ENCODE measurements at places on chromosomes 5 and 9. TPM values are rescaled to one million over a fixed set of nuclear protein-coding genes. Genes with fewer than 3 reads are reported as not detected.
A peak's percentile ranks its signal among the peaks of the same experiment; 100 is the strongest.

DNA sequence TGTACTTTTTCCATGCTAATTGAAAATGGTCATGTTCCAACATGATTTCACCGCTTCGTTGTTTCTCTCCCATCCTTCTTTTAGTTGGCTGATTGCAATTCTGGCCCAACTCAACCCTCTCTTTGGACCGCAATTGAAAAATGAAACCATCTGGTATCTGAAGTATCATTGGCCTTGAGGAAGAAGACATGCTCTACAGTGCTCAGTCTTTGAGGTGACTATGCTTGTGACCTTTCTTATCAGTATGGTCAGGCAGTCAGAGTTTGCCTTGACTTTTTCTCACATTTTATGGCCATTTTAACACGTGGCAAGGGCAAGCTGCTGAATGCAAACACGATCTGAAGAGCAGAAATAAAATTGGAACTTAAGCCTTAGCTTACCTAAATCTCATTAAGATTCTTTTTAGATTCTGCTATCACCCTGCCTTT lies 36.0 kb upstream of the CREBRF start:
- no peaks in the 10 kb centered on the region for H3K27me3 ChIP-seq
- peak overlapping the region; percentile 2 for H3K27ac ChIP-seq
- DNase-seq: no peak
- no peak overlapping the region for H3K4me3 ChIP-seq

DNA sequence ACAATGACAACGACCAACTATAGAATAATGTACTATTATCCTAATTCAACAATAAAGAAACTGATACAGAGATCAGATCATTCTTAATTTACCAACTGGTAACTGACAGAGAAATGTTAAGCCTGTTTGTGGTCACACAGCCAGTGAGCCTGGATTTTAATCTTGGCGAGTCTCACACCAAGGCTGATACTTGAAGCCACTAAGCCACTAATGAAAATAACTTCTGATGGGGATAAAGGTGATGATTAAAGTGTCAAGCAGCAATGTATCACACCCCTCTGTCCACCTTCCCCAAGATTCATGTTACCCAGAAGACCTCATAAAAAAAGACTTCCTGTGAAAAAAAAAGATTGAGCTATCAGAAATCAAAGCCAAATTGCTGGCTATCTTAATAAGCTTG lies 350.5 kb downstream of the SPOCK1 start:
- no peaks in the 10 kb centered on the region for H3K4me1 ChIP-seq
- no peaks in the 10 kb centered on the region for H3K36me3 ChIP-seq
- H3K4me3 ChIP-seq: no peak overlapping the region
- no peak for DNase-seq
- peaks cover 5% of the 10 kb centered on the region for H3K27me3 ChIP-seq

DNA sequence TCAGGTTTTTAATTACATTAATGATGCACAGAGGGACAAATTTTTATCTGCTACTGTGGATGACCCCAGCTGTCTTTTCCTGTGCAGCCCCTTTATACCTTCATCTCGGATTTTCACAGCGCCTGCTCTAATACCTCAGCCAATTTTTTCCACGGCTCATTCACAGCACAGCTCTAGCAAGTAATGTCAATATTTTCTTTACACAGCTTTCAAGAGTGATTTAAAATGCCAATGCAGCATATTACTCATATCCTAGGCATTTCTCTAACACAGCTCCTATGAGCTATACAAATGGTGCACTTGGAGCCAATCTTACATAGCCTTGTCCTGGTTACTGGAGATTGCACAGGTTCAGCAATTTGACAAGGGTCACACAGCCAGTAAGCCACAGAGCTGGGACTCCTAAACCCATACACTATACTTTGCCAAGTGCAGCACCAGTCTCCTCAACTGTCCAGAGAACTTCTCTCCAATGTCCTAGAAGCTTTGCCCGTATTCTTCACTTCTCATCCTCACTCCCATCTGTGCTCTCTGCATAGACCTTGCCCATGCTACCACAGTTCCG lies 661.8 kb downstream of the DTWD2 start:
- no peak overlapping the region for H3K4me3 ChIP-seq
- H3K27ac ChIP-seq: no peak overlapping the region
- no peak for DNase-seq
- no peaks in the 10 kb centered on the region for H3K27me3 ChIP-seq
- no peaks in the 10 kb centered on the region for H3K4me1 ChIP-seq

DNA sequence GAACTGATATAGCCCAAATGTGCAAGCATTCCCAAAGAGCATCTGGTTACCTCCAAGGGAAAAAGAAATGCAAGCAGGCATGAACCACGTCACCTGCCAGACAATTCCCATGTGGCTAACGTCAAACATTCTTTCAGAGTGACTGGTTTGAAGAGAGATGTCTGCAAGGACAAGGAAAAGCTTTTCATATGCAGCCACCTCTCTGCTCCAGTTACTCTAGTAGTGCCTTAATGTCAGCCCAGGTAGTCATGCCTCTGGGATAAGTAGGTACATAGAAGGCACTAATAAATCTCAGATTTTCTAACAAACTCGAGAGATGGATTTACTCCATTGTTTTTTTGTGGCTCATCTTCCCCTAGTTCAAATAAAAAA lies 96.8 kb upstream of the IFNK start:
- H3K4me3 ChIP-seq: no peak overlapping the region
- no peaks in the 10 kb centered on the region for H3K27me3 ChIP-seq

- no peak overlapping the region for H3K27ac ChIP-seq
- peaks cover 30% of the 10 kb centered on the region for H3K4me1 ChIP-seq
- H3K27me3 ChIP-seq: no peaks in the 10 kb centered on the region
- no peaks in the 10 kb centered on the region for H3K36me3 ChIP-seq
Observed at GRCh38 chr9:110031511-110032173, 176.3 kb downstream of the C9orf152 start.

DNA sequence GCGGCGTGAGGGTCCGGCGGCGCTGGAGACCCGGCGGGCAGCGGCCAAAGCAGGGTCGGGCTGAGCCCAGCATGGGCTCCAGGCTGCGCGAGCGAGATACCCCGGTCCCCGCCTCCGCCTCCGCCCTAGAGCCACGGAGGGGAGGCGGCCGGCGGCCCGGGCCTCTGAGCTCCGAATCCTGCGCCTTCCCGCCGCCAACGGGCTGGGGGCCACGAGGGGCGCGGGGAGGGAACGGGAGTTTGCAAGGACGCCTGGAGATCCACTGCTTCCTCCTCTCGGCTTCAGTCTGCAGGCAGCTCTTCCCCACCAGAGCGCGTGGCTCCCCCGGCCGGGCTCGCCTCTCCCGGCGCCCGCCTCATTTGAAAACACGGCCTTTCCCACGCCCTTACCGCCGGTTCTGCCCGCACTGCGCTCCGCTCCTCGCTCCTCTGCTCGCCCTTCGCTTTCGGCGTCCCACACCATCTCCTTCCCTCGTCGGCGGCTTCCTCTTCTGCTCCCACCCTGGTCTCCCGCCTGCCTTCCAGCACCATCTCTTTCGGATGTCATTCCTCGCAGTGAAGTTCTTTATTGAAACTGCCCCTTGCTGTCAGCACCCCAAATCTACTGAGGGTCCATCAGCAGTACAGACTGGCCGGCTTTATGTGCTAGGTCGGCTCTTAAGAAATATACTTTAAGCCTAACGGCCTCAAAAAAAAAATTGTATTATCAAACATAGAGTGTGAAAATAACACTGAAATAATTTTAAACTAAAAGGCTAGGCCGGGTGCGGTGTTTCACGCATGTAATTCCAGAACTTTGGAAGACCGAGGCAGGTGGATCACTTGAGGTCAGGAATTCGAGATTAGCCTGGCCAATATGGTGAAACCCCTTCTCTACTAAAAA lies 105.0 kb upstream of the FAM120A start:
- DNase-seq: peak; percentile 4
- H3K36me3 ChIP-seq: no peaks in the 10 kb centered on the region
- no peak overlapping the region for H3K27ac ChIP-seq
- peak overlapping the region; percentile 84 for H3K4me3 ChIP-seq
- peaks cover 51% of the 10 kb centered on the region for H3K27me3 ChIP-seq

RAPGEF6 gene
- 36.5 TPM for total RNA-seq

PFN3 gene
- total RNA-seq: not detected

SCGB3A2 gene
- total RNA-seq: not detected

ABO gene
- not detected for total RNA-seq
